H7 (cell line): ENCODE measurements at places on chromosomes 6 and 20. TPM values are rescaled to one million over a fixed set of nuclear protein-coding genes. Genes with fewer than 3 reads are reported as not detected.

- DNase-seq = no peak
These were observed 33.5 kb upstream of the FKBP1A start for GRCh38 chr20:1426231-1426849.

- peak; percentile 24 for DNase-seq
These were observed 4.5 kb upstream of the SERINC1 start for GRCh38 chr6:122476131-122476530.

DNA sequence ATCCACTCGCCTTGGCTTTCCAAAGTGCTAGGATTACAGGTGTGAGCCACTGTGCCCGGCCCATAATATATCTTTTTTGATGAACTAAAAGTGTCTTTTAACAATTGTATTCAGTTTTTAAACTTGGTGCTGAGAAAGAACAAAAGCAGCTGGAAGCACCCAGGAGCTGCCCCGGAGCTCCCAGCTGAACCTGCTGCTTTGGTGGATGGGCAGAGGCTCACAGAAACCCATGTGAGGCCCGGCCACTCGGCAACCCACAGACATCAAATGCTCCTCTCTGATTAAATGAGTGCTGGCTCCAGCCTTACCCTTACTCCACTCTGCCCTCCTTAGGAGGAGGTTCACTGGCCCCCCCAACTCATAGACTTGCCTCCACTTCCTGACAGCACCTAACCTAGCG lies 59.4 kb upstream of the FRMD1 start:
- DNase-seq = peak; percentile 16

DNA sequence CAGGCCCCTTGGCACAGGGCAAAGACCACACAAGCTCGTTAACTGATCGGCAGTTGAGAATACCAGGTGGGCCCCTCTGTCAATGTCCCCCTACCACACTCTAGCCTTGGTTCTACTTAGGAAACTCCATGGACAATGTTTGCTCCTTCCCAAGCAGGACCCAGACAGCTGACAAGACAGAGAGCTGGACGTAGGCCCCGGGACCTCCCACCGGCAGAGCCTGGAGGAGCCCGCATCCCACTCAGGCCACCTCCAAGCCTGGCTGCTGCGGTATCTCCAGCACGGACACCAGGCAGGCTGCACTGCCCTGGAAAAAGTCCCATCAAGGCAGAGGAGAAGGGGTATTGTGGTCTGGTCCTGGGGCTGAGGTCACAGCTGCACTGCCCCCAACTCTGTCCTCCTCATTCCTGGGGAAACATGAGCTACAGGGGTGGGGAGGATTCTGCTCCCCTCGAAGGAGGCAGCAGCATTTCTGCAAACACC lies 6.2 kb upstream of the GRM4 start:
- DNase-seq = peak; percentile 46

Gene CLDN20
- total RNA-seq = not detected in 2 replicates

Gene PROKR2
- 0.74 and 1.2 TPM in 2 replicates for total RNA-seq
